ENCODE measurements at places on chromosomes 16 and 17.

- DNase-seq, result no peak
Measured at GRCh38 chr17:14331225-14331981, 30.5 kb downstream of the HS3ST3B1 start.

DNA sequence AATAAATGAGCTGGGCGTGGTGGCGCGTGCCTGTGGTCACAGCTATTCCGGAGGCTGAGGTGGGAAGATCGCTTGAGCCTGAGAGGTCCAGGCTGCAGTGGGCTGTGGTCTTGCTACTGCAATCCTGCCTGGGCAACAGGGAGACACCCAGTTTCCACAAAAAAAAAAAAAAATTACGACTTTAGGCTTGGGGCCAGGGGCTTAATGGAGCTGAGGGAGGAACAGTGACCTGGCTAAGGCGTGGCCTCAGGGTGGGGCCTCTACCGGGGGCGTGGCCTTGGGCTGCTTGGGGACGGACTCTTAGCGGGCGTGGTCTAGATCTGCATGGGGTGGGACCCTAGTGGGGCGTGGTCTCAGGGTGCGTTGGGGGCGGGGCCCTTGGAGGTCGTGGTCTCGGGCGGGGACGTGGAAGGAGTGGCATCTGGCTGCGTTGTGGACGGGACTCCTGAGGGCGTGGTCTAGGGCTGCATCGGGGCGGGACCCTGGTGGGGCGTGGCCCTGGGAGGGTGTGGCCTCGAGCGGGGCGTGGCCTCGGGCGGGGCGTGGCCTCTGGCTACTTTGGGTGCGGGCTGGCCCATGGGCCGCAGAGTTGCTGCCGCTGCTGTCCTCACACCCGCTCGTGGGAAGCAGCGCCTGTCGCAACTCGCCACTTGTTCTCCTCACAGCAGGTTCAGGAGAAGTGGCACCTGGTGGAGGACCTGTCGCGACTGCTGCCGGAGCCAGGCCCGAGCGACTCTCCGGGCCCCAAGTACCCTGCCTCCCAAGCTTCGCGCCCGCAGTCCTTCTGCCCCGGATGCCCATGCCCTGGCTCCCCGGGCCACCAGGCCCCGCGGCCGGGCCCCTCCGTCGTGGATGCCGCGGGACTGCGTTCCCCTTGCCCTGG, 5.8 kb upstream of the C17orf99 start:
- DNase-seq, result peak; percentile 83

DNA sequence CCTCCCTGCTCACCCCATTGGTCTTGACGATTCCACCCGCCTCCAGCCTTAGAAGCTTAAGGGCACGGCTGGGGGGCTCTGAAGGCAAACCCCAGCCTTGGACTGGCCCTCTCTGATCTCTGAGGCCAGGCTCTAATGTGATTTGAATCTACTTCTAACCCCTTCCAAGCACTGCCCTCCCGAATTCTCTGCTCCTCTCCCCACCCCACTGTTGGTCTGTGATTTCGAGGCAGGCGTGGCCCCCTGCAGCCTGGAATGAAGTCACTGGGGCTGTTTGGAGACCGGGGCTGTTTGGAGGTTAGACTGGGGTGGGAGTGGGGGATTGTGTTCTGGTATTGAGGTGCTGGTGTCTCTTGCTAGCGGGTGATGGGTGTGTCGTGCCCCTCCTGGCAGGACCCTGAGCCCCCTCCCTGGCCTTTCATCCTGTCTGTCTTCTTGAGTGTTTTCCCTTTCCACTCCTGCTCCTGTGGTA, 2.2 kb downstream of the GRB7 start:
- DNase-seq, result no peak

DNA sequence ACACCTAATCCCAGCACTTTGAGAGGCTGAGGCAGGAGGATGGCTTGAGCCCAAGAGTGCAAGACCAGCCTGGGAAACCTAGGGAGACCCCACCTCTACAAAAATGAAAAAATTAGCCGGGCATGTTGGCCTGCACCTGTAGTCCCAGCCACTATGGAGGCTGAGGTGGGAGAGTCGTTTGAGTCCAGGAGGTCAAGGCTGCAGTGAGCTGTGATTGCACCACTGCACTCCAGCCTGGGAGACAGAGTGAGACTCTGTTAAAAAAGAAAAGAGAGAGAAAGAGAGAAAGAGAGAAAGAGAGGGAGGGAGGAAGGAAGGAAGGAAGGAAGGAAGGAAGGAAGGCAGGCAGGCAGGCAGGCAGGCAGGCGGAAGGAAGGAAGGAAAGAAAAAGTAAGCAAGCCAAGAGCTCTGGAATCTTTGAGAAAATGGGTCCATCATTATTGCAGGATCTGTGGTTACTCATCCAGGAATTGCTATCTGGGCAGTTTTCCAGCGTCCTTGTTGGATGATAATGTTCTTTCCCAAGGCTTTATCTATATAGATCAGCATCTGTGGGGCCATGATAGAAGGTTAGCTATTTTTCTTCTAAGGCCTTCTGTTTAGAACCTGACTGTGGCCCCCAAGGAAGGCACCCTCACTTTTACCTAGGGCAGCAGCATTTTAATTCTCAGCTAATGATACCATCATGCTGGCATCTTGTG, 533.2 kb upstream of the CDH5 start:
- no peak for DNase-seq

DNA sequence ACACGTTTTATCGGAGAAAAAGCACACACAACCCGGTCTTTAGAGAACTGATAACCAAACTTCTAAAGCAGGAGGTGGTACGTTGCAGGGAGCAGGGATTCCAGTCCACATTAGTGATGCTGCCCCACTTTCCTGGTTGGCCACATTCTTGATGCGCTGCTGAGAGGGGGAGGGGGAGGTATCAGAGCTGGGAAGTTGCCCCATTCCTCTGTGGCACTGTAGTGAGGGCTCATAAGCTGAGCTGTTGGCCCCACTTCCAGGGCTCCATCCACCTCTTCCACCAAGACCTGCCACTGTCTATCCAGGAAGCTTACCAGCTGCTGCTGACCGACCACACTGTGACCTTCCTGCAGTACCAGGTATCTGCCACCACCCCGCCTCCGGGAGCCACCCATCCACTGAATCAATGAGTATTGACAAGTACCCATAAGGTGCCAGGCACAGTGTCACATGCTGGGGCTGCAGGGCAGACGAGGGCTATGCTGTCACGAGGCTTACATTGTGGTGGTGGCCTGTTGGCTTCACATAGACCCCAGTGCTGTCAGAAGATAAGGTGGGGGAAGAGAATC, 1.1 kb downstream of the TSEN54 start:
- peak; percentile 52 for DNase-seq

DNA sequence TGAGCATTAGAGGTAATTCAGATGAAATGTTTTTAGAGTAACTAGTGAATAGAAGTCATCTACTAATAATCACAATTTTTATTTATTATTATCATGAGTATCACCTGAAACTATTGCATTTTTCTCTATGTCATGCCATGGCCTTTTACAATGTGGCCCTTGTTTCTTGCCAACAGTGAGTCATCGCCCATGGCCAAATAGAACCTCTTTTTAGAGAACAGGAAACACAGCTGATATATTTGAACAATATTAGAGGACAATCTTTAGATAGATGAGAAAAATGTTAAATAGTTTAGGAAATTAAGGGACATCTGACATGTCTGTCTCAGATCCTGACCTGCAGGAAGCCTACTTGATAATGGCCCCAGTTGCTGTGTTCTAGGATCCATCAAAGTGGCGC, 1584.4 kb upstream of the GOT2 start:
- DNase-seq, result no peak

DNA sequence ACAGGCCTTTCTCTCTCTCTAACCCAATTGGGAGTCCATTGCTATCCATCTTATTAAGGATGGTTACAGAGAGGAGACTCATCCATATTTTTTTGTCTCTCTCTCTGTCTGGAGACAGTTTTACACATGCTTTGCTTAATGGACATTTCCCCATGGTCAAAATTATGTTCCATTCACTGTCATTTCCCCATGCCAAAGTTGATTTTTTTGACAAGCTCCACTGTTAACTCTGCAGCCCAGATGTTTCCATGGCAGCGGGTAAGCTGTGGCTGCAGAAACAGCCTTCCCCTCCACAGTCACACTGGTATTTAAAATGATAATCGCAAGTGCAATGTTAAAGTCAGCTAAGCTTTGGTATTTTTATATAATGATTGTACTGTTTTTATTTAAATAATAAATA, 63.9 kb upstream of the HLF start:
- DNase-seq, result no peak

GRCh38 chr16:75234856-75235696, 16.3 kb downstream of the CTRB1 start:
- DNase-seq, result no peak

DNA sequence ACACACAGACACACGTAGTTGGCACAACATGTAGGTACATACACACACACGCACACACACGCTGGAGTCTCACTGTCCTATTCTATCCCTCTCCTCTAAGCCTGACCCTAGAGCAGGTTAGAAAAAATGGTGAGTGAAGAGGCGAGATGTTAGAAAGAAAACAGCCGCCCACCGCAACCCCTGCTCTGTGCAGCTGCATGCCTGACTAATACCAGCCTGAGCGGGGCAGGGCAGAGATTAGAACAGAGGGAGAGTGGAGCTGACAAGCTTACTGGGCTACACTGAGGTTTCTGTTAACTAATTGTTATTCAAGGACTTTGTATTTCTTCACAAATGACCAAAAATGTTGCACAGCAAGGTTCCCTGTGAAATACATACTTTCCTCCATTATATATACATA, 59.8 kb downstream of the AMFR start:
- DNase-seq, result peak; percentile 33

- no peak for DNase-seq
Measured at GRCh38 chr16:16004314-16004749, 54.9 kb downstream of the ABCC1 start.

DNA sequence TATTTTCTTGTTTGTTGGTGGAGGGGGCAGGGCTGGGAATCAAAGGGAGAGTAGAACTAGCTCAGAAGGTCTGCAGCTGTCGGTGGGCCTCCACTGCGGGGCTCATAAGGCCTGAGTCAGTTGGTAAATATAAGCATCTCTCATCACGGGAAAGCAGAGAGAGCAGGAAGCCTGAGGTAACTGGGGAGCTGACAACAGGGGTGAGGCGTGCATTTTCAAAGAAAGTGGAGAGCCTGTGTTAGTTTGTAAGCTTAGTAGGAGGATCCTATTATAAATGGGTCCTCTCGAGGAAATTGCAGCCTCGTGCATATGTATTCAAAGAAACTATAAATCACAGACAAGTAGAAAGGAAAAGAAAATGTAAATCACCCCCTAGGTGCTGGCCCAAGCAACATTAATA, 221.0 kb upstream of the CDH13 start:
- DNase-seq, result no peak

DNA sequence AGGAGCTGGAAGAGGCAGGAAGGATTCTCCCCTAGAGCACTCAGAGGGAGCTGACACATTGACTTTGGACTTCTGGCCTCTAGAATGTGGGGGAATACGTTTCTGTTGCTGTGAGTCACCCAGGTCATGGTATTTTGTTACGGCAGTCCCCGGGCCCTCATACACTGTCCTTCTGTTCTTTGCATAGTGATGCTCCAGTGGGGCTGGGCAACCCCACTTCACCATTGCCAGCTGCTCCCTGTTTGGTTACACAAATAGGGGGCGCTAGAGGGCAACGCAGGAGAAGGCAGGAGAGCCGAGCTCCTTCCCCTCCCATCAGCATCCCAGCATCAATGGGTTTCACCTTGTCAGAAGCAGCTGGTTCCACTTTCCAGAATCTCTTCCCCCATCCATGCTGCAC, 257.7 kb upstream of the FOXF1 start:
- no peak for DNase-seq

DNA sequence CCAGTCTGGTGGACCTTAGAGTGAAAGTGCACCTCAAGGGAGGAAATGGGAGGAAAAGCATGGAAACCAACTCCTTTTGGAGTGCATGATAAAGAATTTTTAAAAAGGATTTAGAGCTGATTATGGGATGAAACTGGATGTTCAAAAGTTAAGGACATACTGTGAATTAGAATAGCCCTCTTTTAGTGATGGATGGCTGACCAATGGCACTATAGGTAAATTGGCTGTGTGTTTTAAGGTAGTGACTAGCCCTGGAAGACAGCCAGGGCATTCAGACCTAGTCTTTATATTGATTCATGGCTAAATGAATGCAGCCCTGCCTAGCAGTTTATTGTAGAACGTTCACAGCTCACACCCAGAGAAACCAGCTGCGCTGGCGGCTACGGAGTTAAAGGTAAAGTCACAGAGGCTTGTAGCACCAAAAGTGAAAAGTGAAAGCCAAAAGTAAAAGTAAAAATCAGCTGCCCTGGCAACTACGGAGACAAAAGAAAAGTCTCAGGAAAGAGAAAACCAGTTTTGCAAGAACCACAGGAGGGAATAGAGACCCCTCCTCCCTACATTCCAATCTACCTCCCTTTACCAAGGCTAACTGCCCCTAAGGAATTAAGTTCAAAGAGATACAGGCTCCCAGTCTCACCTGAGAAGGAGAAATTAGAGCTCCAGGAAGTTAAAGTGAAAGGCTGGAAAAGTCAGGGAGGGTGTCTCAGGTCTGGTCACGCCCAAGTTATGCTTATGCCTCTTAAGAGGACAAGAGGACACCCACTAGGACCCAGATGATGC, 21.8 kb downstream of the ACSM1 start:
- DNase-seq, result no peak

DNA sequence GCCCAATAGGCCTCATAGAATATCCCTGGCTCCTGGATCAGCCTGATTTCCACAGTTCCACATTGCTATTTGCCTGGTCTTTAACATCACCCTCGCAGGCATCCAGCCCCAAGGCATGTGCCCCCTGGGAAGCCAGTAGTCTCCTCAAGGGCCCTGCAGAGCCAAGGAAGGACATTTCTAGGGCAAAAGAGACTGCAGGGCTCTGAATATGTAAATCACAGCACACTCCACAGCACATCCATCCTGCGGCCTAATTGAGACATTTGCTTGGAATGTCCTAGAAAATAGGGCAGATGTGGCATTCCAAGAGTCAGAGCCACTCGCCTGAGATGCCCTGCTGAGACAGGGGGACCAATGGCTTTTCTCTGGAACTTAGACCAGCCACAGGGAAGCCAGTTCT, 11.4 kb upstream of the C16orf78 start:
- no peak for DNase-seq

DNA sequence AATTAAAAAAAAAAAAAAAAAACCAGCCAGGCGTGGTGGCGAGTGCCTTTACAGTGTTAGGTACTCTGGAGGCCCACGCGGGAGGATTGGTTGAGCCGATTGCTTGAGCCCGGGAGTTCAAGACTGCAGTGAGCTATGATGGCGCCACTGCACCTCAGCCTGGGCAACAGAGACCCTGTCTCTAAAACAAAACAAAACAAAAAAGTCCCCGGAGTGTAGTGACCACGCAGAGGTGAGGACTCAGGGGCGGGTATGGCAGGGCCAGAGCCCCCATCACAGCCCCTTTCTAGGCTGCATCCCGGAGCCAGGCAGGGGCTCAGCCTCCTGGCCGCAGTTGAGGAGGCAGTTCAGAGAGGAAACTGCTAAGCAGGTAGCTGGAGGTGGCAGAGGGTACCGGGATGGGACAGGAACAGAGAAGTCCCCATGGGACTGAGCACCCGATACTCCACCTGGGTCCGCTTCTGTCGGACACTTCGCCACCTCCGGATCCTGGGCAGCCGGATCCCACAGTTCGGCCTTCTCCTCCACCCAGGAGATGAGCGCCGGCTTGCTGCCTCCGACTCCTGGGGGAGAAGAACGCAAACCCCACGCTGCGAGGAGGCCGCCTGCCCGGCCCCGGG, 800 bp downstream of the ZNF747 start:
- no peak for DNase-seq

All from left lobe of liver (tissue), 2 donors.